Midbrain (tissue), 1 donor: ENCODE measurements at places on chromosomes 5 and 9.

DNA sequence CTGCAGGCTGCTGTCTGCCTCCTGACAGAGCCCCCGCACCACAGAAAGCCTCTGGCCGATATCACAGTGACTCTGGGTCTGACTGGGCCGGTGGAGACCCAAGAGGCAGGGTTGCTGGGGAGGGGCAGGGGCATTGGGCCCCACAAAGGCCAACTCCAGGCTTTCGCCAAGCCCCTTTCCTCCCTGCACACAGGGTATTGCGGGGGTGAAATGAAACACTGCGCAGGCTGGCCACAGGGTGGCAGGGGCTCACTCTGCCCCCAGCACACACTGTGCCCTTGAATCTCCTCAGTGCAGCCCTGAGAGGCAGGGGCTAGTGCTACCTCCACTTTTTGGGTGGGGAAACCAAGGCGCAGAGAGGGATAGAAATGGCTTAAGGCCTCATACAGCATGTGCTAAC lies 44.6 kb downstream of the BARX1 start:
- DNase-seq: no peak

GRCh38 chr5:164235300-164235891 lies 730.0 kb downstream of the MAT2B start:
- no peak for DNase-seq

DNA sequence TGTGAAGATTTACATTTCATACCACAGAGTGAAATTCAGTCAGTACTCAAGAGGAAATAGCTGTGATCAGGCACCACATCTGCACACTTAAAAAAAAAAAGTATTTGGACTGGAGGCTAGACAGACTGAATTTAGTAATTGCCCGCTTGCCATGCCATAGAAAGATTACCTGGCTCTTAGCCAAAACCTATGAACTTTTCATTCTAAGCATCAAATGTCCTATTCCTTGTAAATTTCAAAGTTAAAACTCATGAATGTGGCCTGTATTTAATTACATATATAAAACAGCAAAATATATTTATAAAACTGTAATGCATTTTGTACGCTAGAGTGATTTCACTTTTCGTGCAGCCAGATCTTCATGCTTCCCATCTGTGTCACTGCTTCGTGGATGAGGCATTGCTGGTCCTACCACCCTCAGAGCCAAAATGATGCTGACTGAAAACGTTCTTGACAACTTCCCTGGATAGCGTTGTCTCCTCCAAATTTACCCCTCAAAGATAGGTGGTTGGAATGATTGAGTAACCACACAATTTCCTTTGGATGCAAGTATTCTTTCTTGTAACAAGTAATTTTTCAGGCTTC lies 447.9 kb upstream of the SGCD start:
- DNase-seq: no peak

- DNase-seq: no peak
Observed at GRCh38 chr9:125841444-125841843, 94.3 kb downstream of the PBX3 start.

DNA sequence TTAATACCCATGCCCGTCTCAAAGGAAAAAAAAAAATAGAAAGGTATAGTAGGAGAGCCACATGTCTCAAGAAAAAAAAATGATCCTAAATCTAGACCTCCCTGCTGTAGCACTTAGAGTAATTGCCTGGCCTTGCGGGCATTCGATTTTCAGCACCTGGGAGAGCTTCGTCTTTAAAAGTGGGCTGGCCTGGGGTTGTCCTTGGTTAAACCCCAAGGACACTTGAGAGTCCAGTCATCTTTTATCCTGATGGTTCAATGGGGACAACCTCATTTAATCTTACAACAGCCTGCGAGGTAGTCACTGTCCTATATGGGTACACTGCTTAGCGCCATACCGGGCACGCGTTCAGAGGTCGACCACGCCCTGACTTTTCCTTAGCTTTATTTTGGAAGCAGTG lies 60.1 kb downstream of the MAT2B start:
- no peak for DNase-seq

DNA sequence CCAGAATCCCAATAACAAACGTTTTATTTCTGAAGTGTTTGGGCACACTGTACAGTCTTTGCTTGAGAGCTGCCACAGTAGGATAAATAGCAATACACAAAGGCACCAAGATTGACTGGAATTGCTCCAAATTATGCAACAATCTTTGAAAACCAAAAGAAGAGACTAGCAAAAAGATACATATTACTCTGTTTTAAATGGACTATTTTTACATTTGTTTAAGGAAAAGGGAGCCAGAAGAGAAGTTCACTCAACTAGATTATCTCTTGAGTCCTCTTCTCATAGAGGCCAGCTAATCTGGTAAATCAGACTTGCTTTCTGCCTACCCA lies 385.0 kb upstream of the SLC30A5 start:
- DNase-seq: no peak

DNA sequence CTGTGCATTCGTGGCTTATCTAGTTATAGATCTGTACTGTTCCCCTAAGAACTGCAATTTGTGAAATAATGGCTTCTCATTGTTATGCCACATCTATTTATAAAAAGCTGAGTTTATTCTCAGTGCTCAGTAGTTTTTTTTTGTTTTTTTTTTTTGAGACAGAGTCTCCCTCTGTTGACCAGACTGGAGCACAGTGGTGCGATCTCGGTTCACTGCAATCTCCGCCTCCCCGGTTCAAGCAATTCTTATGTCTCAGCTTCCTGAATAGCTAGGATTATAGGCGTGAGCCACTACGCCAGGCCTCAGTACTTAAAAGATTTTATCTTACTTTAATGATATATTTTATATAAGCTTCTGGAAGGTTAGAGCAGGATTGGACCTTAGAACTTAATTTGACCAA lies 19.0 kb downstream of the SEC61B start:
- DNase-seq: no peak

DNA sequence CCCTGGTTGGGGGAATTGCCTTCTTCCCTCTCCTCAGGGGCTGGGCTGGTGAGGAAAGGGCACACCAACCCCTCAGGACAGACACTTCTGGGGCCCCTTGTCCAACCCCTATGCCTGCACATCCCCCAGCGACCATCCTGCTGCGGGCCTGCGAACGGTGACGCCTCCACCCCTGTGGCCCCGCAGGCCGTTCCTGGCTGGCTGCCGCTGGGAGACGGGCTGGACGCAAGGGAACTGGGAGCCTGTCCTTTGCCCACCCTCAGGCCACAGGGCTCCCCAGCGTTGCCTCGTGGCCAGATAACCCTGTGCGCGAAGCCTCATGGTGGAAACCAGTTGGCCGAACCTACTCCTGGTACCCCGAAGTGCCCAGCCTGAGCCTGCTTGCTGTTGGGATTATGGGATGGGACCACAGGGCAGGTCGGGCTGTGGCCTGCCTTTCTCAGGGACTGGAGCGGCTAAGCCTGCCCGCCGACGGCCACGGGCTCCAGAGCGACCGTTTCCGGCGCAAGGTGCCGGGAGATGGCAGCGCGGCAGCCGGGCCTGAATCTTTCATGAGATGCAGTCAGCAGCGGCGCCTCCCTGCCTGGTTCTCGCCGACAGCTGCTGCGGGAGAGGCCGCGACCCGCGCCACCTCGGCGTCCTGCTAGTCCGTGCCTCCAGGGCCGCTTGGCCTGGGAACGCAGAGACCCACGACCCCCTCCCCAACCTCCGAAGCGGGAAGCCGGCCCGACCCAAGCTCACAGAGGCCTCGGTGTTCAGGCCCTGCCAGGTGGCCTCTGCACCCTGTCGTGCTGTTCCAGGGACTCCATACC lies 6.5 kb upstream of the PITX1 start:
- DNase-seq: no peak
